GM18507 (cell line): ENCODE measurements at places on chromosomes 5 and 9.

- no peak for DNase-seq
Measured at GRCh38 chr9:126705767-126706697, 92.3 kb downstream of the LMX1B start.

- DNase-seq, result no peak
Measured at GRCh38 chr9:5643005-5643624, 14.2 kb downstream of the RIC1 start.

- DNase-seq, result no peak
Measured at GRCh38 chr9:127974769-127975261, 6.0 kb downstream of the EEIG1 start.

DNA sequence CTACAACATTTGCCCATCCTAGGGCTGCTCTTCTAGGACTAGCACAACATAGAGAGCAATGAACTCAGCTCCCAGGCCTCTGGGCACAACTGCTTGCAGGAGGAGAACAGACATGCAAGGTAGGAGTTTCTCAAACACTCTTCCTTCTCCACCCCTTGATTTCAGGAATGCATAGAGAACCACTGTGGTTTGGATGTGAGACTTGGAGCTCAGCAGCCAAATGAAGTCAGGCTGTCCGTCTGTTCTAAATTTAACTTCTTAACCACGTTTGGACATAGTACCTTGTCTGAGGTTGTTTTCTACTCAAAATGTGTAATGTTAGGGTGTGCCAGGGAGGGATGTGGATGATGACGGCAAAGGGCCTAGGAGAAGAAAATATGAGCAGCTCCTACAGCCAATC is 515.1 kb upstream of the TNC start:
- no peak for DNase-seq

GRCh38 chr9:127421057-127421456 is 3.1 kb upstream of the ZNF79 start:
- no peak for DNase-seq
